ENCODE measurements at places on chromosomes 16 and 17.

GRCh38 chr17:80095038-80095843 is 6.1 kb upstream of the GAA start:
- no peak overlapping the region for H3K27ac ChIP-seq
- H3K27me3 ChIP-seq: no peaks in the 10 kb centered on the region
- no peak overlapping the region for H3K4me3 ChIP-seq
- no peaks in the 10 kb centered on the region for H3K36me3 ChIP-seq

DNA sequence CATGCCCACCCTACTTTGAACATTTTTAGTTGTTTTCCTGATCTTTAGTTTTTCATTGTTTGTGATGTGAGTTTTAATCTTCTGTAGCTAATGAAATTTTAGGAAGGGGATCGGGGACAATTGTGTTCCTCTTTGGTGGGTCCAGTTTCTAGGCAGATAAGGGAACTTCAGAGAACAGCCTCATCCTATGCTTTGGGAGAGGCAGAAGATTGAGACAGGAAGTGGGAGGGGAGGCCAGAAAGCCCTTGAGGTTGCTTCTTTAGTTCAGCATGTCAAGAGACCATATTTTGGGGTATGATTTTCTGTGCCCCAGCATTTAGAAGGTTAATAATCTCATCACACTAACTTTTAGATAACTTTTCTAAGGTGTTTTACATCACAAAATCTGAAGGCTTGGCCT is 191.0 kb downstream of the TANC2 start:
- no peaks in the 10 kb centered on the region for H3K27me3 ChIP-seq
- no peak overlapping the region for H3K4me3 ChIP-seq
- no peak for DNase-seq
- H3K36me3 ChIP-seq: no peaks in the 10 kb centered on the region
- no peaks in the 10 kb centered on the region for H3K4me1 ChIP-seq

DNA sequence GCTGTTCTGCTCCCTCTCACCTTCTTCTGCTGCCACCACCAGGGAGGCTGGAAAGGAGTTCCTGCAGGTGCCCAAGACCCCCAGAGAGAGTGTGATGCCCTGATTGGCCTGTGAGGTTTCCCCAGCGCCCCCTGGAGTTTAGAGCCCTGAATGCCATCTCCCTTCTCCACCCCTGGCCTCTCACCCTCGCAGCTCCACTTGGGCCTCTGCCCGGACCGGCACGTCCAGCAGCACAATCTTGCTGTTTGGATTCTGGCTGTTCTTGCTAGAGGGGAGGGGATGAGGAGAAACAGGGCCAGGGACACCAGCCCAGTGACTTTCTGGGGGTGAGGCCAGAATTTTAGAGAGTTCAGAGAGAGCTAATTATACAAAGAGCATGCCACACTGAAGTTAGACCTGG is 12.5 kb upstream of the FAM171A2 start:
- peaks cover 14% of the 10 kb centered on the region for H3K4me1 ChIP-seq
- H3K27ac ChIP-seq: no peak overlapping the region
- H3K4me3 ChIP-seq: no peak overlapping the region
- no peaks in the 10 kb centered on the region for H3K27me3 ChIP-seq
- H3K36me3 ChIP-seq: no peaks in the 10 kb centered on the region

GRCh38 chr17:81726004-81726403 is 13.9 kb downstream of the SLC25A10 start:
- H3K36me3 ChIP-seq: no peaks in the 10 kb centered on the region
- DNase-seq: no peak
- peaks cover 12% of the 10 kb centered on the region for H3K4me1 ChIP-seq

GRCh38 chr16:66240631-66241395 is 125.7 kb upstream of the CDH5 start:
- no peaks in the 10 kb centered on the region for H3K36me3 ChIP-seq
- no peak for DNase-seq

DNA sequence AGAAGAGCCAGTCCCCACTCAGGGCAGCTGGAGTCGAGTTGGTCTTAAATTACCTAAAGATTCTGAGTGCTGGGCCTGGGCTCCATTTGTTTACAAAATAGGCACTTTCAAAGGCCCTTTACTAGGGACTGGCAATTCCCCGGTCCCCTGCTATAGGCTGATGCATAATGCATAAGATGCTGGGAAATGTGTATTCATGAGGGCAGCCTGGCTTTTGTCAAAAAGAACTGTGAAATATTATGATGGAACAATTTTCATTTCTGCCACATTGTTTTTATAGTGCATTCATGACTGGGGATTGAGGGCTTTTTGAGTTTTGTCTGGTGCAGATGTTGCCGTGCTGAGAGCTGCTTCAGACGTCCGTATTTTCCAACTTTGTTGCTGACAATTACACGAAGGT is 617.0 kb upstream of the CDH5 start:
- no peaks in the 10 kb centered on the region for H3K36me3 ChIP-seq
- no peak for DNase-seq
- no peaks in the 10 kb centered on the region for H3K4me1 ChIP-seq

DNA sequence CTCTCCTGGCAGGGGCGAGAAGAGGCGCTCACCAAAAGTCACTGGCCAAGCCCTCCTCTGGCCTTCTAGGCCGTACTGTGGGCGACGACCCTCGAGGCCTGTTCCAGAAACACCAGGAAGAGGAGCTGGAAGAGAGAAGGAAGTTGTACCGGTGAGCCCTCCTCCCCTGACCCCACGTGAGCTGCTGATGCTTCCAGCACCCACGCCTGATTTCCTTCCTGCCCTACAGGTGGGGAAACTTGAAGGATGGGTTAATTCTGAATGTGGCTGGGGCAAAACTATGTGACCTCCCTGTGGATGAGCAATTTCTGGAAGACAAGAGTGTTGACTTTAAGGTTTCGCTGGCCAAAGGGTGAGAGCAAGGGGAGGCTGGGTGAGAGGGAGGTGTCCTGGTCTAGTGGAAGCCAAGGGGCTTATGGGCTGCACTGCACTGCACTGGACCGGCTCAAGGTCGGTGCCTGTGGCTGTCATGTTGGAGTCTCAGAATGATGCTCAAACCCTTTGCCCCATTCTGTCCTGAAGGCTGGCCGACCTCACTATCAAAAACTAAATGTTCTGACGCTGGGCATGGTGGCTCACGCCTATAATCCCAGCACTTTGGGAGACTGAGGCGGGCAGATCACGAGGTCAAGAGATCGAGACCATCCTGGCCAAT is 6.2 kb downstream of the C17orf100 start:
- peaks cover 3% of the 10 kb centered on the region for H3K27me3 ChIP-seq
- peaks cover 4% of the 10 kb centered on the region for H3K4me1 ChIP-seq
- no peak for DNase-seq
- H3K4me3 ChIP-seq: no peak overlapping the region

DNA sequence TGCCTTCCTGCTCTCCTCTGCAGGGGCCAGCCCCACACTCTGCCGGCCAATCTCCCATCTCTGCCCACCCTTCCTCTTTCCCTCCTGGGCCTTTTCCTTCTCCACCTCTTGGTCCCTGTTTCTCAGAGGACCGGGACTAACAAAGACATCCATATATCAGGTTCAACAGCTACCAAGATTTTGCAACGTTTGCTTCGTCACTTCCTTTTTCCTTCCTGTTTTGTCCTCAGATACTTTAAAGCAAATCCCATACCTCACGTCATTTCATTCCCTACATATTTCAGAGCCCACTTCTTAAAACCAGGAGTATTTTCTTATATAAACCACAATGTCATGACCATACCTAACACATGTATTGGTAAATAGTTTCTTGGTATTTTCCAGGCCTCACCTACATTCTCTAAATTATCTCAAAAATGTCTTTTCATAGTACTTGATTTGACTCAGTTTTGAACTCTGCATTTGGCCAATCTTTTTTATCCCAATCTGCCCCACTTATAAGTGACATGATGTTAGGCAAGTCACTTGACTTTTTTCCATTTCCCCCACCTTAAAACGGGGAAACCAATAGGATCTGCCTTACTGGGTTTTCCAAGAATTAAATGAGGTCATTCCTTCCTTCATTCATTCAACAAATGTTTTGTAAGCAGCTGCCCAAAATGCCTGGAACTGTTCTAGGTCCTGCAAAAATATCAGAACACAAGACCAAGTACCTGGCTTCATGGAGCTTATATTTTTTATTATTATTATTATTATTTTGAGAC is 7.2 kb upstream of the USP10 start:
- H3K27me3 ChIP-seq: no peaks in the 10 kb centered on the region
- no peaks in the 10 kb centered on the region for H3K36me3 ChIP-seq
- H3K4me3 ChIP-seq: no peak overlapping the region
- no peaks in the 10 kb centered on the region for H3K4me1 ChIP-seq
- DNase-seq: no peak

GRCh38 chr16:87414251-87414680 is 22.1 kb downstream of the MAP1LC3B start:
- DNase-seq: no peak
- H3K4me1 ChIP-seq: no peaks in the 10 kb centered on the region
- H3K27ac ChIP-seq: no peak overlapping the region
- H3K4me3 ChIP-seq: no peak overlapping the region
- peaks cover 71% of the 10 kb centered on the region for H3K36me3 ChIP-seq

DNA sequence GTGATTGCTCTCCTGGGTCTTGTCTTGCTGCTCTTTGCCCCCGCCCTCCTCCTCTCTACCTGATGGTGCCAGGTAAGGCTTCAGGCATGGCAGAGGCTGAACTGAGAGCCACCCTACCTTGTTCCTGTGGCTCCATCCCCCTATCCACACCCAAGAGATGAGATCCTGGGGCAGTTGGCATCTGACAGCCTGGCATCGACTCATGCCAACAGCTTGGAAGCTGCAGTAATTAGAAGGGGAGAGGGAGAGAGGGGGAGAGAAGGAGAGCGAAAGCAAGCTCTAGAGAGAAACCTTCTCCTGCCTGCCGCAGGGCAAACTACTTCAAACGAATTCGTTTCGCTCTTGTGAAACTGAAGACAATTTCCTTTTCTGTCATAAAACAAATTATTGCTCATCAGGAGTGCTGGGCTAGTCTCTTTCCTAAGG is 13.8 kb upstream of the SP6 start:
- H3K4me3 ChIP-seq: no peak overlapping the region
- H3K27ac ChIP-seq: no peak overlapping the region
- H3K36me3 ChIP-seq: no peaks in the 10 kb centered on the region

DNA sequence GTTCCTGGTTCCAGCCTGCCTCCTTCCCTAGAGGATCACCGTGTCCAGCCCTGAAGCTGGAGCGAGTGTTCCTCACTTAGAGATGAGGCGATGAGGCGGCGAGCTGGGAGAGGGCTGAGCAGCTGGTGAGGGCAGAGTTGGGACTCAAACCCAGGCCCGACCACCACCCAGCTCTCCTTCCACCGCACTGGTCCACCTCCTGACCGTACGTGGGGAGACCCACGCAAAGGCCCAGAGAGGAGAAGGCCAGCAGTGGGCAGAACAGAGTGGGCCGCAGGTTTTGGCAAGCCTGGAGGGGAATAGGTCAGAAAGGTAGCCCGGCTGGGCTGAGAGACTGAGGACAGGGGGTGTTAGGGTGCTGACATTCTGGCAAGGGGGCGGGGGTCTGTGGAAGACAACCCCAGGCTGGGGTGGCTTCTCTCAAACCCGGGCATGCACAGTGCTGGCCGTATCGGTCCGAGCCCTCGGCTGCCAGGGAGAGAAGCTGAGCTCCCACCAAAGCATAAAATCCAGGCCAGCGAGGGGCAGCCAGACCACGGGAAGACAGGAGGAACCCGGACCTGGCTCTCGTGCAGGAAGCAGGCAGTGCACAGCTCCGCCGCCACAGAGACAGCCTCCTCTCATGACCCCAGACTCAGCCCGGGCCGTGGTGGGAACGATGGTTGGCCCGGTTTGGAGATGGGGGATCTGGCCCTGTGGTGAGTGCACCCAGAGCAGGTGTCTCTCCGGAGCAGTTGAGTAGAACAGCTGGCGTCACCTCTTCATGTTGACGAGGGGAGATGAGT is 24.9 kb downstream of the MLYCD start:
- H3K36me3 ChIP-seq: peaks cover 14% of the 10 kb centered on the region
- H3K27me3 ChIP-seq: no peaks in the 10 kb centered on the region
- no peak overlapping the region for H3K27ac ChIP-seq
- H3K4me3 ChIP-seq: no peak overlapping the region
- DNase-seq: no peak

- peak; percentile 37 for DNase-seq
- no peak overlapping the region for H3K27ac ChIP-seq
- no peaks in the 10 kb centered on the region for H3K4me1 ChIP-seq
- no peaks in the 10 kb centered on the region for H3K36me3 ChIP-seq
- no peaks in the 10 kb centered on the region for H3K27me3 ChIP-seq
- H3K4me3 ChIP-seq: no peak overlapping the region
These were observed 62.9 kb upstream of the AMZ2 start for GRCh38 chr17:68184816-68185436.

GRCh38 chr16:8670014-8670560 is 4.3 kb upstream of the ABAT start:
- H3K36me3 ChIP-seq: no peaks in the 10 kb centered on the region
- peaks cover 6% of the 10 kb centered on the region for H3K4me1 ChIP-seq
- DNase-seq: no peak
- no peak overlapping the region for H3K4me3 ChIP-seq
- no peaks in the 10 kb centered on the region for H3K27me3 ChIP-seq

- H3K27me3 ChIP-seq: no peaks in the 10 kb centered on the region
These were observed 44.9 kb upstream of the XYLT1 start for GRCh38 chr16:17515421-17516210.

DNA sequence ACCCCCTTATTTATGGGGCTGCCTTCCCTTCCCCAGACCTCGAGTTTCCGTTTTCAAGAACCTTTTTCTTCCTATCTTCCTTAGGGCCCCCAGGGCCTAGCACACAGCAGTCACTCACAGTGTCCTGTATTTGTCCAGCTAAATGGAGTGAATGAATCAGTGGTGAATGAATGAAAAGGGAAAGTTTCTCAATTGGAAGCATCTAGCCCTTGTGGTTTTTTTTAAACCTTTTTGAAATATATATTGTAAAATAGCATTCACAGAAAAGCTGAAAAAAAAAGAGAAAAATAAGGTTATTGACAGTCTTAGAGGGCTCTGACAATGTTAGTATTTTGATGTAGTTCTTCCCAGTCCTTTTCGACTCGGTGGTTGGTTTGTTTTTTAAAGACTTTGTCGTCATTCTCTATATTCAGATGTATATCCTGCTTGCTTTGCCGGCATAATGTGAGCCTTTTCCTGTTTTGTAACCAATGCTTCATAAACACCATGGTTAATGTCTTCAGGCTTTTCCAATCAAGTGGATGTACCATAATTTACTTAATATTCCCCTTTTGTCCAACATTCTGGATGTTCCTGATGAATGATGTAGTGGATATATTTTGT is 45.3 kb downstream of the RAI1 start:
- H3K4me1 ChIP-seq: peaks cover 69% of the 10 kb centered on the region
- H3K36me3 ChIP-seq: no peaks in the 10 kb centered on the region
- H3K27ac ChIP-seq: no peak overlapping the region

DNA sequence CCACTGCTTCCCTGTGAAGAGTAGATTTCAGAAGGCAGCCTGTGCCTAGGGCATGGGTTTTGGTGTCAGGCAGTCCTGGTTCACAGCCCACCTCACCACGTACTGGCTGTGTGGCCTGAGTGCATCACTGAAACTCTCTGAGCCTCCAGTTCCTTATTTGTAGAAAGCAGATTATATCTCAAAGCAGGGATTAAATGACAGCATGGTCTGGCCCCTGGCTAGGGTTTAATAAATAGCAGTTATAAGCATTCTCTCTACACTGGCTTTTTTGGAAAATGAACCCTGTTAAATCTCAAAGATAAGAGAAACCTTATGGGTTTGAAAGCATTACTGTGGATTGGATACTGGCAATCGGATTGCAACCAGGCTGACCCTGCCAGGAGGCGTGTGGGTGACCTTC is 2.9 kb upstream of the MT1M start:
- DNase-seq: no peak
- peaks cover 30% of the 10 kb centered on the region for H3K4me1 ChIP-seq
- no peaks in the 10 kb centered on the region for H3K27me3 ChIP-seq
- H3K36me3 ChIP-seq: no peaks in the 10 kb centered on the region

- peaks cover 8% of the 10 kb centered on the region for H3K36me3 ChIP-seq
- DNase-seq: no peak
- peaks cover 80% of the 10 kb centered on the region for H3K4me1 ChIP-seq
- no peaks in the 10 kb centered on the region for H3K27me3 ChIP-seq
- H3K27ac ChIP-seq: peak overlapping the region; percentile 12
These were observed 5.1 kb upstream of the UNC13D start for GRCh38 chr17:75849279-75849646.

Data from vagina (tissue), 2 donors.